Right cardiac atrium (tissue), 5 donors: ENCODE measurements at places on chromosomes 6 and 20. TPM values are rescaled to one million over a fixed set of nuclear protein-coding genes. Genes with fewer than 3 reads are reported as not detected.
A peak's percentile ranks its signal among the peaks of the same experiment; 100 is the strongest.

DNA sequence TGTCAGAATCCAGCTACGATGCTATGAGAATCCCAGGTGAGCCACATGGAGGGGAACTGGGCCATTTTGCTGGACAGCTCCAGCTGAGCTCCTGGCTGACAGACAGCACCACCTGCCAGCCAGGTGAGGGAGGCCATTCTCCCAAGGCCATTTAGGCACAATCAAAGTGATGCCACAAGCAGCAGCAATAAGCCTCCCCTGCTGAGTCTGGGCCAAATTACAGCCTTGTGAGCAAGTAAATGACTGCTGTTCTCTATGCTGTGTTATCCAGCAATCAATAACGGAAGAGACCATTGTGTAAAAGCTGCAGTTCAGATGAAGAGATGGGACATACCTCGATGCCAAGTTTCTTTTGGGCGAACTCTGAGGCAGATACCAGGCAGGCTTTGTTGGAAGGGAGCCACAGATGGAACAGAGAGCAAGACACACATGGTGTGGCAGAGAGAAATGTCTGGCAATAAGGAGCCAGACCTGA lies 14.0 kb upstream of the SCGN start:
- DNase-seq = no peak

DNA sequence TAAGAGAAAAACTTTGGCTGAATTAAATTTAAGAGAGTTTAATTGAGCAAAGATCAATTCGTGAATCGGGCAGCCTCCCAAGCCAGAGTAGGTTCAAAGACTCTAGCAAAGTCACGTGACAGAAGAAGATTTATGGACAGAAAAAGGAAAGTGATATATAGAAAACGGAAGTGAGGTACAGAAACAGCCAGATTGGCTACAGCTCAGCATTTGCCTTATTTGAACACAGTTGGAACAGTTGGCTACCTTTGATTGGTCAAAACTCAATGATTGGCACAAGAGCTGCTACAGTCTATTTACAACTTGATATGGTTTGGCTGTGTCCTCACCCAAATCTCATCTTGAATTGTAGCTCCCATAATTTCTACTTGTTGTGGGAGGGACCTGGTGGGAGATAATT lies 102.6 kb downstream of the PLG start:
- no peak for DNase-seq

DNA sequence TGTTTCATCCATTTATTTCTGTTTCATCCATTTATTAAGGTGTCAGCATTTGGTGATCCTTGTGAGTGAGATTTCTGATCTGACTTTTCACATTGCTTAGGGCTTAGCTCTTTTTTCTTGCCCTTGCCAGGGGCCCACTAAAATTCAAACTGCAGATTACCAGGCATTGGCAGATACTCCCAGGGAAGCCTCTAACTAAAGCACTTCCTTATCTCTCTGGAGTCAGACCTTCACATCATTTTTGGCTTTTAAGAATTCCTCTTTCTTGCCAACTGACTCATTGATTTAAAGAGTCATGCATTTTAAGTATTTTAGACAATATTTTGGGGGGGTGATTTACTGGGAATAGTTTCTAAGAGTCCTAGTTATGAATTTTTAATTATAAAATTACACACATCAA lies 2.6 kb upstream of the WFDC8 start:
- no peak for DNase-seq

- DNase-seq = peak; percentile 93
These were observed 180.0 kb downstream of the TBXT start for GRCh38 chr6:165987483-165988301.

DNA sequence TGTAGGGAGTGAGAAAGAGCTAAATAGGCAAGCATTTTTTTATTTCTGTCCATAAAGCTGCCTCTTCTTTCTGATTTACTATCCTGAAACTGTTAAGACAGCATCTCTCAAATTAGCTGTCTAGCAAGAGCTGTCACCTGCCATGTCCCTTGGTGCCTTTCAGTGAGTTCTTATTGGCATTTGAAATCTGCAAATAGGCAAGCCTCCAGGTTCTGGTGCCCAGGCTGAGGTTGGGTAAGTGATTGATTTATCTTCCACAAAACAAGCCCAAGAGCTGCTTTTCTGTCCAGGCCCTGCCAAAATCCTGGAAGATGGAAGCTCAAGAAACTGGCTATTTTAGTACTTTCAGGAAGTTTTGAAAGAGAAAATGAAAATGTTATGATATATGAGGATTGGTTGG lies 22.4 kb downstream of the MANEA start:
- DNase-seq = no peak

DNA sequence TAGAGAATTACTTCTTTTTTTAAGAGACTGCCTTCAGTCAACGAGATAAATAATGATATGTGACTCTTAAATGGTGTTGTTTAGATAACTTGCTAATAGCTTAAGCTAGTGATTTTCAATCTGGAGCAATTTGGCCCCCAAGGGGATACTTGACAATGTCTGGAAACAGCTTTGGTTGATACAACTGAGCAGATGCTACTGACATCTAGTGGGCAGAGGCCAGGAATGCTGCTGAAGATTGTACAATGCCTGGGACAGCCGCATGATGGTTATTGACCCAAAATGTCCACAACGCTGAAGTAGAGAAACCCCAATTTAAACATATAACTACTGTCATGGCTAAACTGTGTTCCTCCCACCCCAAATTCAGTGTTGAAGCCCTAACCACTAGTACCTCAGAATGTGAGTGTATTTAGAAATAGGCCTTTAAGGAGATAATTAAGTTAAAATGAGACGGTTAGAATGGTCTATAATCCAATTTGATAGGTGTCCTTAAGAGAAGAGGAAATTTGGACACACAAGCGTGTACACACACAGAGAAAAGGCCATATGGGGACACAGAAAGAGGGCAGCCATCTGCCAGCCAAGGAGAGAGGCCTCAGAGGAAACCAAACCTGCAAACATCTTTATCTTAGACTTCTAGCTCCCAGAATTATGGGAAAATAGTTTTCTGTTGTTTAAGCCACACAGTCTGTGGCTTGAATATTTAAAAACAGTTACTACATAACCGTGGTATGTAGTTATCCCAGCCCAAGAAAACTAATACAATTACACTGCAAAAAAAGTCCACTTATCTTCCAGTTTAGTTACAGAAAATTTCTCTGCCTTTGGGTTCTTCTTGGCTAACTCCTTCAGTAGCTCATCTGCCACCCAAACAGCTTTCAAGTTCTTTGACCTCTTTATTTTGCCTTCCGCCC lies 22.2 kb downstream of the RWDD2A start:
- DNase-seq = peak; percentile 63

DNA sequence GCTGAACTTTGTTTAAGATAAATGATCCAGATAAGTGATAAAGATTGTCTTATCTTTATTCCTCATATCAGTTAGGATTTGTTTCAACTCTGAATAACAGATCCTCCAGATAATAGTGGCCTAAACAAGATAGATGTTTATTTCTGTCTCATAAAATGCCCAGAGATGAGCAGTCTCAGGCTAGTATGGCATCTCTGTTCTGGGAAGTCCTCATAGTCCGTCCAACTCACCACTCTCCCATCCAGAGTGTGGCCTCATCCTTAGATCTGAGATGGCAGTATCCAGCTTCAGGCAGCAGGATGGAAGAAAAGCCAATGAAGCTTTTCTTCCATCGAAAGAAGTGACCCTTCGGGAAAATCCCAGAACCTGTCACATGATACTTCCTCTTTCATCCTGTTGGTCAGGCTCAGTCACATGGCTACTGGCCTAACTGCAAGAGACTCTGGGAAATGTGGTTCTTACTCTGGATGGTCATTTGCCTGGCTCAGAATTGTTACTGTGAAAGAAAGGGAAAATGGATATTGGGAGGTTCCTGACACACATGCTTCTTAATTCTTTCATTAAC lies 29.4 kb upstream of the TAGAP start:
- no peak for DNase-seq

GRCh38 chr6:127932708-127933107 lies 31.9 kb upstream of the THEMIS start:
- no peak for DNase-seq

DNA sequence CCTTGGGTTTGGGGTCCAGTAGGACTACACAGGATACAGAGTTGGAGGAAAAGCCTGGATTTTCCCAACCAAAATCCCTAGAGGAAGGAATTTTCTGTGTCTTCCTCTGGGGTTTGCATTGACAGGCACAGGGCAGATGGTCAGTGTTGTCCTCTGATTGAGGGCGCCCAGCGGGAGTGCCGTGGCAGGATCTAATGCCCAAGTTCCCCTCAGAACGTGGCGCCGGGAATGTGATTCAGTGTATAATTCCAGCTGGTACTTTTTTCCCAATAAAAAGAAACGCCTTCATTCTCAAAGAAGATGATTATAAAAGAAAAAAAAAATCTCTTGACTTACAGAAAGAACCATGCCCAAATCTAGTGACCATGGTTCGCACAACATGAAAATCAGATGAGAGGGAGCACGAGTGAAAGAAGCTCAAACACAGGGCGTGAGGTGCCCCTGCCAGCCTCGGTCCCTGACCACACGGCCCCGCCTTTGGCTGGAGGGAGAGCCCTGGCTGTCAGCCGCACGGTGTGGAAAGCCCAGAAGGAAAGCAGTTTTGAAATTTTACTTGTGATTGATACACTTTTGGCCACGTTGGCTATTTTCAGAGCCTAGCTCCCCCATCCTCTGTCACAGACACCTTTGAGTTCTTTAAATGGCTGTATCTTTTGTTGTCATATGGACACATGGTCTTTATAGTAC lies 31.6 kb downstream of the VEGFA start:
- DNase-seq = no peak

- peak; percentile 97 for DNase-seq
These were observed 16.4 kb downstream of the BRD2 start for GRCh38 chr6:32984622-32985389.

DNA sequence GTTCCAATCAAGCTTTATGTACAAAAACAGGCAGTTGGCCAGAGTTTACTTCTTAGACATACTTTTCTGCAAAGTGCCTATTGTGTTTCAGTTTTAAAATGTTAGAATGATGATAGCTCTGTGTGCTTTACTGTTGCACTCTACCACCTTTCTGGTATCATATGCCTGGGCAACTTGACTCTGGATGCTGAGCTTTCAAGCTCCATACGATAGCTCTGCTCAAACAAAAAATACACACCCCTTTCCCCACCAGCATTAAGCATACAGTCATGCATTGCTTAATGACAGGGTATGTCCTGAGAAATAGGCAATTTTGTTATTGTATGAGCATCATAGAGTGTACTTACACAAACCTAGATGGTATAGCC lies 123.1 kb downstream of the RCAN2 start:
- no peak for DNase-seq

- no peak for DNase-seq
These were observed 121.1 kb downstream of the CDKAL1 start for GRCh38 chr6:20655317-20655716.

CLPSL1 gene
- total RNA-seq = not detected

SCUBE3 gene
- 0.28 TPM for total RNA-seq

TUBB1 gene
- 0.12 TPM for total RNA-seq

NUP153 gene
- total RNA-seq = 25.7 TPM

LY6G6F gene
- not detected for total RNA-seq
